Activated CD4-positive, alpha-beta T cell treated with anti-CD3 and anti-CD28 coated beads, Interleukin-2, amount 50 U/mL, for 48 hours (primary cell): ENCODE measurements at places on chromosomes 2 and 18.

DNA sequence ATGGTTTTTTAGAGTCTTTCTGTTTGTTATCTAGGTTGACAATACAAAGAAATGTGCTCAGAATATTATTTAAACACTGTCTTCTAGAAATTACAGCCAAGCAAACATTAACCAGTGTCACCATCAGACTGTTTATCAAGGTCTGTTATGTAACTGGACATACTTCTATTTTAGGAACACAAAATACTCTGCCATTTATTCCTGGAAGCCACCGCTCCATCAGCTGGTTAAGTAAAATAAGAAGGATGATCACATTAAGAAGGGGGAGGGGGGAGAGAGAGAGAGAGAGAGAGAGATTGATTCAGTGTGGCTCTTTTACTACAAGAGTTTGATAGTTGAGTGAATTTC is 47.9 kb downstream of the MBP start:
- DNase-seq, result no peak

GRCh38 chr2:134431838-134432434 is 178.1 kb downstream of the MGAT5 start:
- no peak for DNase-seq

- DNase-seq, result no peak
Measured at GRCh38 chr2:169090133-169090820, 20.9 kb downstream of the DHRS9 start.

GRCh38 chr2:36949845-36950244 is 16.5 kb downstream of the STRN start:
- no peak for DNase-seq

- no peak for DNase-seq
Measured at GRCh38 chr18:2049986-2050385, 521.3 kb downstream of the METTL4 start.
